NCI-H1092 (cell line): ENCODE measurements at places on chromosomes 16 and 17.

DNA sequence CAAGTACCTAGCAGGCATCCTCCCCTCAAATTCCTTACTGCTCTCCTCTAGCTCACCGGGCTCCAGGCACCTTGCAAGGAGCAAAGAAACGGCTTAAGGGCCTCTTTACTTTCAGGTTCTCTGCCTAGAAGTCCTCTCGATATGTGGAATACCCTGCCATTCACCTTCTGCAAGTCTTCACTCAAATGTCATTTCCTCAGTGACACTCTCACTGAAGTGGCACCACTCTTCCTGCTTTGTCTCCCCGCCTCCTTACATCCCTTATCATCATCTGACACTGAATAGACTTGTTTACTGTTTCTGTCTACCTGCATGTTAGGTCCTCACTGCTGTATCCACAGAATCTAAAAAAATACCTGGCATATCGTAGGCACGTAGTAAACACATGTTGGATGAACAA lies 947 bp downstream of the SLC7A6OS start:
- DNase-seq, result no peak

GRCh38 chr17:72691017-72691416 lies 401.5 kb downstream of the SLC39A11 start:
- DNase-seq, result no peak

GRCh38 chr16:253833-254232 lies 19.2 kb downstream of the FAM234A start:
- DNase-seq, result no peak

- DNase-seq, result no peak
Observed at GRCh38 chr16:75263291-75263962, 12.0 kb upstream of the BCAR1 start.

GRCh38 chr16:3797473-3797872 lies 80.1 kb upstream of the TRAP1 start:
- DNase-seq, result no peak

- DNase-seq, result no peak
Observed at GRCh38 chr17:34852614-34853013, 108.6 kb downstream of the CCT6B start.

GRCh38 chr16:79758615-79759346 lies 158.2 kb upstream of the MAF start:
- no peak for DNase-seq

DNA sequence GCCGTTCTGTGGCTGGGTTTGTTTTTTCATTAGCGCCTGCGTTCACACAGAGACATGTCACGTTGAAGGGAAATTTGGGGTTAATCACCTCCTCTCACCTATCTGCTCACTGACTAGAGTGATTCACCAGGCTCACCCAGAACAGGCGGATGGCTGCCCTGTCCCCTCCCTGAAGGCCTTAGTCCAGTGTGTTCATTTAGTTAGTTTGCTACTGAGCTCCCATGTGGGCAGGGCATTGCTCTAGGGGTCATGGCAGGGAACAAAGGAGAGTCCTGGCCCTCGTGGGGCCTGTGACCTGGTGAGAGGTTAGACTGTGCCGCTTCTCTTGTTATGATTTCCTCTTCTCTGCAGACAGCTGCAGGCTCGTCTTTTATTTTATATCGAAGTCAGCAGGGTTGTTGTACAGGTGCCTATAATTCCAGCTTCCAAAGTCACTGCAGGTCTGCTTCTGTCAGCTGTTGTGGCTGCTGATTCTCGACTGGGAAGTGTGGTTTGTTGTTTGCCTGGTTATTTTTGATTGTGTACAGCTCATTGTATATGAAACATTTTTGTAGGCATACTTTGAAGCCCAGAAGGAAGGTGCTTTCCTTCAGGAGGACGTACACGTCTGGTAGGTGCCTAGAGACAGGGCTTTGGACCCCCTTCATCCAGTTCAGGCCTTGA lies 73.4 kb upstream of the GSE1 start:
- DNase-seq, result no peak

DNA sequence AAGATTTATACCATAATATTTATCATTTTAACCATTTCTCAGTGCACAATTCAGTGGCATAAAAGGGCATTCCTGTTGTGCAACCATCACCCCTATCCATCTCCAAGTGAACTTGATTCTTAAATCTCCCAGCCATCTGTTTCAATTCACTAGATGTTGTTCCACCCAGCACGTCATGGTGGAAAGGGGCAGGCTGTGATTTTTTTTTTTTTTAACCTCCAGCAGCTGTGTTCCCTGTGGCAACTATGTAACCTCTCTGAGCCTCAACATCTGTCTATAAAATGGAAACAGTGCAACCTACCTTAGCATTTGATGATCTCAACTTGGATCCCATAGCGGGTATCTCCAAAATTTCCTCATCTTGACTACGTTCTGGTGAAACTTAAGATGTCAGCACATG lies 604.5 kb downstream of the WWOX start:
- DNase-seq, result no peak

- no peak for DNase-seq
Observed at GRCh38 chr17:31321966-31322365, 544 bp upstream of the EVI2A start.

GRCh38 chr17:33517746-33518145 lies 224.7 kb upstream of the ASIC2 start:
- no peak for DNase-seq

DNA sequence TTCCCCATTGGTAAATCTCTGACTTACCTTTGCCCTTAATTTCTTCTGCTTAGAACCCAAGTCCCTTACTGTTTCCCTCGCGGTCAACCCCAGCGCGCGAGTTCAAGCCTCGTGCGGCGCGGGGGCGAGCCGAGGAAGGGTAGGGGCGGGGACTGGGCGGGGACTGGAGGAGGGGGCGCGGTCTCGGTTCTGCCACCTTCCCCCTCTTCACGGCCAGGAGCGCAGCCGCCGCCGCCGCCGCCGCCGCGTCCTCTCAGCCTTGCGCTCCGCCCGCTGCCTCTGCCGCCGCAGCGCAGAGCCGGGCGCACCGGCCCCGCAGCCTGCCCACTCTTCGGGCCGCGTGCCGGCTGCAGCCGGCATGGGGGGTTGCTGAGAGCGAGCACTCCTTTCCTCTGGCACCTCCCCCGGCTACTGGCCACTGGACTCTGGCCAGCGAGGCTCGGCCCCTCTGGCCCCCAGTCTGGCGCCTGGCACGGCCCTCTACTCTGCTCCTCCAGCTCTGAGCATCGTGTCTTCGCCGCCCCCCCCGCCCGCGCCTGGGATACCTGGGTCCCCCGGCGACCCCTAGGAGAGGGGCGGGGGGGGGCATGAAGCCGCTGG lies at the start of gene RAPGEFL1:
RAPGEFL1 (plus strand) TSS at position 196 of the 600 bp plus-strand sequence; CDS start at position 588, 392 bp downstream.
- peak; percentile 23 for DNase-seq

DNA sequence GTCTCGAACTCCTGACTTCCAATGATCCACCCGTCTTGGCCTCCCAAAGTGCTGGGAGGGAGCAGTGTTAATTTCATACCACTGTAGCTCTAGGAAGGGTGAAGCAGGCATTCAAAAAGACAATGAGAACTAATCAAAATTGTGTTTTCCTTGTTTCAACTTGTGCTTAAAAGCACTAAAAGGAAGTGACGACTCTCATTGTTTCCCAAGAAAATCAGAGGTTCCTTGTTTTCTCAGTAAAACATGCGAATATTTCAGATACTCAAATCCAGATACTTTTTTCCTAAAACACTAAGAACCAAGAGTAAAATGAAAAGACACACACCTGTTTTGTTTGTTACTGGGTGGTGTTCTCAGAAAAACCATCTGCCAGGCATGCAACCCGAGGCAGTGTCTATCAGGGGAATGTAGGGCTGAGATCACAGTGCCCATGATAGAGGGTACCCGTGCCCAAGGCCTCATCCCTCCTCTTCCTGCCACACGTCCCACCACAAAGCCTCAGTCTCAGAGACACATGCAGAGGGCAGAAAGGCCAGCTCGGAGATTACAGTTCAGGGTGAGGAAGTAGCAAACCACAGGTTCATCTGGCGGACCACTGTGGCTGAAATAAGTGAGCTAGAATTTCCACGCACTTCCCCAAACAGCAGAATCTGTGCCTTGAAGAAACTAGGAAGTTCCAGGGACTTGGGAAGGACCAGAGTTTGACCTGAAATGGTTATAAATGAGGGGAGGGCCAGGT lies 33.7 kb downstream of the GINS3 start:
- no peak for DNase-seq

DNA sequence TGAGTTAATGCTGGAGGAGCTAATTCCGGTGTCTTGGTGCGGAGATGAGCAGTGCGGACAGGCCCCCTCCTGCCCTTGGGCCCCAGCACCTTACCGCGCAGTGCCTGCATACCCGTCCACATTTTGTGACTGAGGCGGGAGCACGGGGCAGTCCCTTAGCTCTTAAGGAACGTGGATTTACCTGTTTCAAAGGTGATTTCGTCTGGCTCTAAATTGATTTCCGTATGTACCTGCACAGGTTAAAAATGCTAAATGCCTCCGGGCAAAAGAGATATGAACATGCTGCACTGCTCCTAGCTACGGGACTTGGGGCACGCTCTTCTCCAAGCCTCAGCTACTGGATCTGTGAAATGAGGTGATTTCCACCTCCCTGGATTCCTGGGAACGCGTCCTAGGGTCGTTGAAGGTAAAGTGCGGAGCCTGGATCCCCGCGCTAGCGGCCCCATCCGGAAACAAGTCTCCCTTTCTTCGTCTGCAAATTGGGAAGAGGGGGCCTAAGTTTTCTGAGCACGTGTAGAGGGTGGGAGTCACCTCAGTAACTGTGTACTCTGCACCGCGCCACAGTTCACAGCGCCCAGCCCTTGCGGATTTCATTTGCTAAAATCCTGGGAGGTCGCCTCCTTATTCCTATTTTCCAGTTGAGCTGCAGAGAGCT lies 669 bp upstream of the CRISPLD2 start:
- DNase-seq, result no peak

DNA sequence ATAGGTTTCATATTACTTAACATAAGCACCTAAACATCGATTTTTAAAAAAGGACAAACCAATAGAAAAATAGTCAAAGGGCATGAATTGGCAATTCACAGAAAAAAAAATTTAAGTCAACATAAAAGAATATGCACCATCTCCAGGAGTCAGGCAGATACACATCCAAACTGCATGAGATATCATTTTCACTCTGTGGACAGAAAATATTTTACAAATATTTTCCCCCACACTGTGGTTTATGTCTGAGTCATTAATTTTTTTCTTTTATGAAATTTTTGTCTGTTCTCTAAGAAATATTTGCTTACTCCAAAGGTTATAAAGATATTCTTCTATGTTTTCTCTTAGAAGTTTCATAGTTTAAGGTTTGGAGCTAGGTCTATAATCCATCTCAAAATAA lies 74.4 kb upstream of the DNAH17 start:
- no peak for DNase-seq

DNA sequence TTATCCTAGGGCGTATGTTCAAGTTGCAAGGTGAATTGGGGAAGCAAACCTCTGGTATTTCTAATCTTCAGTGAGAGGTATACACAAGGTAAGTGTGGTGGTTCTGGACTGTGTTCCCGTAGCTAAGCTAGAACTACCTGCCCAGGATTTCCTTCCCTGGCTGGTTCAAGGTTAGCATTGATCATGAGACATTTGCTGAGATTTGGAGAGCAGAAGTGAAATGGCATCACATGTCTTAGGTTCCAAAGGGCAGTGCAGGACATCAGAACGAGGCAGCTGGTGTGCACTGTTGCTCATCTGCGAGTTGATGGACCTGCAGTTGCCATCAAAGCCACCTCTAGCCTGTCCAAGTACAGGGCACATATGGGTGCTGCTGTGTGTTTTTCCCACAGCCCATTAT lies 95.2 kb downstream of the EMP2 start:
- DNase-seq, result no peak

DNA sequence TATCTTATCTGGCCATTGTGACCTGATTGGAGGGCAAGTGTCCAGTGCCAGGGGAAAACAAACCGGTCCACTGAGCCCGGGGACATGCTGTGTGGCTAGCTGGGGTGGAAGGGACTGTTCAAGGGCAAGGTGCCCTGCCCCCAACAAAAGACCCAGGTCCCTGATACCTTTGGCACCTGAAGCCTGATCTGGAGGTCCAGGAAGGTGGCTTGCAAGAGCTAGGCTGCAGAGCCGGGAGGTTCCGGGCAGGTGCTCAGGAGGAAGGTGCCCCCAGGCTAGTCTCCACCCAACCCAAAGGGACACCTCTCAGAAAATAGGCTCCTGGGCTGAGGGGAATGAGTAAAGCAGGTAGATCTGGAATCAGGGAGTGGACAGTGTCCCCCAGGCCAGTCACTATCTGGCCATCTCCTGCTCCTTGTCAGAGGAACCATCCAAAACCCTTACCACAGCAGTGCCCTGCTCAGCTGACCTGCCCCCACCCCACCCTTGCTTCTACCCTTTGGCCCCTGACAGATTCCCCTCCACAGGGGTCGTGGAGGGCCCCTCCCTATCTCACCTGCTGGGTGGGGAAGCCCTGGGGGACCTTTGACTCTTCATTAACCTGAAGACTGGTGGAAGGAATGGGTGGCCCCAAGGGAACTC lies 6.2 kb downstream of the NAT9 start:
- DNase-seq, result no peak

DNA sequence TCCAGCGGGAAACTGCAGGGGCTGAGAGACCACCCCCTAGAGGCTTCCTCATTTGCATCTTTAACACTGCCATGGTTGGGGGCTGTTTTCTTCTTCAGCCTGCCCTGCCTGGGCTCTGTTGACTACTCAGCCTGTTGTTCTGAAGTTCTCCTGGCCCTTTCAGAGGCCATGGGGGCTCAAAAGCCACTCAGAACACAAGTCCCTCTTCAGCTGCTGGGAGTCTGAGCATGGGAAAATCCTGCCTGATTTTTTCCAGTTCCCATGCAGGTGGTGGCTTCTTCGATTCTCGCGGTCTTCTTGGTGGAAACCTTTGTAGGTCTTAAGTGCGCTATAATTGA lies 36.3 kb downstream of the PLCG2 start:
- DNase-seq, result no peak

DNA sequence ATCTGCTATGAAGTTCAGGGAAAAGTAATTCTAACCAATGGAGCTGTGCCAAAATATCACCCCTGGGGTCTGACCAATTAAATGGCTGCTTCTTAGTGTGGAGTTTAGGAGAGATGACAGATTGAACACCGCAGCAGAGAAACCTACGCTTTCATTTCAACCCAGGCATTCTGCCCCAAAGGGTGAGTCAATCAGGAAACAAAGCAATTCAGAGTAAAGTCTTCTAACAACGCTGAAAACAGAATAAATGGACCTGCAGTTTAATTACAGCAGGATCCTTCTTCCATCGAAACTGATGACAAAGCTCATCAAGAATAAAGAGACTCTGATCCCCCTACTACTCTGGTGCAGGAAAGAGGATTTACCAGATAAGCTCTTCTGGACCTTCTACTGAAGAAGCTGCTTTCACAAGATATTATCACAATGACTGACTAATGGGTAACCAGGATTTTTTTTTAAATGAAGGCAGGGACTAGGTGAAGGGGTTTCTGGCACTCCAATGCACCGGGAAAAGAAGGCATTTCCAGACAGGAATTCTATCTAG lies 16.7 kb downstream of the RFFL start:
- DNase-seq, result no peak

DNA sequence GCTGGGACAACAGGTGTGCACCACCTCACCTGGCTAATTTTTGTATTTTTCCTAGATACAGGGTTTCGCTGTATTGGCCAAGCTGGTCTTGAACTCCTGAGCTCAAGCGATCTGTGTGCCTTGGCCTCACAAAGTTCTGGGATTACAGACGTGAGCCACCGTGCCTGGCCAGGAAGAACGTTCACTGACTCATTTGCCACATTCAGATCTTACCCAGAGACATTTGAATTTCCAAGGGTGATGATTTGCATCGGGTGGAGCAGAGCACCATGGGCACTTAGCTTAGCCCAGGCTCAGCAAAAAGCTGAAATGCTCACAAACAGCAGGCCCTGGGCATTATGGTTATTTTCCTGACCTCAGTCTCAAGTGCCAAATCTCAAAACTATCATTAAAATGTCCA lies 14.5 kb upstream of the ADORA2B start:
- no peak for DNase-seq
